ENCODE measurements at places on chromosomes 5 and 9.
A peak's percentile ranks its signal among the peaks of the same experiment; 100 is the strongest.

GRCh38 chr9:127878001-127878651, 651 bp upstream of the AK1 start:
- no peak for DNase-seq

- no peak for DNase-seq
Observed at GRCh38 chr5:20114526-20114925, 126.5 kb upstream of the CDH18 start.

GRCh38 chr9:22116758-22117157, 107.7 kb upstream of the CDKN2B start:
- no peak for DNase-seq

- no peak for DNase-seq
Observed at GRCh38 chr9:8762479-8763085, 963.0 kb upstream of the DMAC1 start.

DNA sequence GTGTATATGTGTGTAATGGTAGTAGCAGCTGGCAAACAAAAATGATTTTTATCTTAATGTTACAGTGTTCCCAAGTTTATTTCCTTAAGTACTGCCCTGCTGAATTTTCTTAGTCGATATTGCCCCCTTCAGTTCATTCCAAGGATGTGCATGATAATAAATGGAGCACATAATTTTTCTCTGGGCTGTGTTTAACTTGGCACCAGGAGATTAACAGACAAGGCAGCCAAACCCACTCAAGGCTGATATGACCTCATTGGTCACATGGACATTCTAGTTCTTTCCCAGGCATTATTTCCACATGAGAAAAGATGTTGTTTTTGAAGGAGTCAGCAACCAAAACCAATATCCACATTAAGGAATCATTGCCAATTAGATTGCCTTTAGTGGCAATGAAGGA, 61.8 kb downstream of the COX7C start:
- no peak for DNase-seq

DNA sequence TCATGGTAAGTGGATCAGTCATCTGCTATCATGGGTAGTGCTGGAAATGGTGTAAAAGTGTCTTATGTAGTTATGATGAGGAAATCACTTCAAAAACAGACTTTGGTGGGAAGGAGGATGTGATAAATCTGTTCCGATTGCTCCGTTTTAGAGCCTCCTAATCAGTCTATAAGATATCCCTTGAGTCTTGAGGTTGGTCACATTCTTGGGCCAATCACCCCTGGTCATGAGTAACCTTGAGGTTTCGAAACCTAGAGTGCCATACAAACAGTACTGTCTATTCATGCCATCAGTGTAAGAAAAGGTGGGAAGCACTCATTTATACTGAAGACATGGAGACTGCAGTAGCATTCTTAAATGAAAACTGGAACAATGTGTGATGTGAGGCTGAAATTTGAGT, 45.8 kb downstream of the LRRTM2 start:
- no peak for DNase-seq

GRCh38 chr5:168974082-168974481, 326.9 kb downstream of the SLIT3 start:
- no peak for DNase-seq

DNA sequence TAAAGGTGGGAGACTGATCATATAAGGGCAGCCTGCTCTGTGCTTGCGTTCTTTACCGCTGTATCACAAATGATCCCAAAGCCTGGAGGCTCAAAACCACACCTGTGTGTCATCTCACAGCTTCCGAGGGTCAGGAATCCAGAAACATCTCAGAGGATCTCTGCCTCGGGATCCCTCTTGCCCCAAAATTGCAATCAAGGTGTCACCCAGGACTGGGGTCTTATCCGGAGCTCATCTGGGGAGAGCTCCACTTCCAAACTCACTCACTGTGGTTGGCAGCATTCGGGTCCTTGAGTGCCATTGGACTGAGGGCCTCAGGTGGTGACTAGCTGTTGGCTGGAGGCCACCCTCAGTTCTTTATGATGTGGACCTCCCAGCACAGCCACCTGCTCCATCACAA, 26.7 kb upstream of the FCN2 start:
- peak; percentile 5 for DNase-seq

DNA sequence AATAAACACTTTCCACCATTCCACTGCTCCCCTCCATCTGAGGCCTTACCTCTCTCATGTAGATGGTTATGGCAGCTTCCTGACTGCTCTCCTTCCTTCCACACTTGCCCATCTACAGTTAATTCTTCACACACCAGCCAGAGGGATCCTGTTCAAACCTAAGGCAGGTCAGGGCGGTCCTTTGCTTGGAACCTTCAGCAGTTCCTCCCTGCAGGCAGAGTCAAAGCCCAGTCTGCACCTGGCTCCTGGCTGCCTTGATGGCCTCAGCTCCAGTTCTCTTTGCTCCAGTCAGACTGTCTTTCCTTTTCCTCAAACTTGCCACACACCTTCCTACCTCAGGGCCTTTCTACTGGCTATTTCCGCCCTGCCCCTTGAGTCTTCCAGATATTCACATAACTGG, 30.2 kb upstream of the NR3C1 start:
- no peak for DNase-seq

- no peak for DNase-seq
Observed at GRCh38 chr5:158811350-158811749, 288.4 kb downstream of the EBF1 start.

- DNase-seq, result no peak
Observed at GRCh38 chr9:78122631-78123030, 91.0 kb upstream of the GNAQ start.

- DNase-seq, result no peak
Observed at GRCh38 chr5:145991044-145991575, 54.7 kb downstream of the SH3RF2 start.

DNA sequence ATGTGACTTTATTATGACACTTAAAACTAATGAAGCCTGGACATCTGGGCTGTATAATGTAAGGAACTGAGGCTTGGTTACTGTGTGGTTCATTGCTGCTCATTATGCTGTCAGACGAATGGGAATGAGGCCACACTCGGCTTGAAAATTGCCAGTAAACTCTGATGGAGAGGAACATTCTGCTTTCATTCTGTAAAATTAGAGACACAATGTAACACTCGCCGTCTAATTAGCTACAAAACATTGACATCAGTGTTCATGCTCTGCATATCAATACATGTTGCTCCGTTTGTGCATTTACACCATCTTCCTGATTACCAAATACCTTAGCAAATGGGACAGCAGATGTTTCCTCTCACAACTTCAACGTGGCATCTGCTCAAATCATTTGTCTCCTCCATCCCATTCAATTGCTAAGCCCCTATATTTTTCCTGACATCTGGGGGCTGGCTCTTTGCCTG, 133.0 kb downstream of the SLC28A3 start:
- no peak for DNase-seq

- DNase-seq, result no peak
Observed at GRCh38 chr9:99544526-99544925, 277.2 kb upstream of the NR4A3 start.

- DNase-seq, result no peak
Observed at GRCh38 chr5:35050541-35051126, 2.9 kb upstream of the AGXT2 start.

DNA sequence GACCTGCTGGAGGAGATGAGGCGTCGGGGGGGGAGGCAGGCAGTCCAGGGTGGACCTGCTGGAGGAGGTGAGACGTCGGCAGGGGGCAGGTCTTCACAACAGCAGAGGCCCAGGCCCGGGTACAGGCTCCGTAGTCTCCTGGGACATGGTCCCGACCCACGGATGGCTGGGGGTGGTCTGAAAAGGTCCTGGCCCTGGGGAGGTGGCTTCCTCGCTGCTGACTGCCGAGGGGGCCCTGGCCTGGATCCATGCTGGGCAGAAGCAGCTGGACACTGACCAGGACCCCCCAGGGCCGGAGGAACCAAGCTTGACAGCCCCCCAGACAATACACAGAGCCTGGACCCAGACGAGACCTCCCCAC, 8.5 kb downstream of the EGFL7 start:
- DNase-seq, result no peak

DNA sequence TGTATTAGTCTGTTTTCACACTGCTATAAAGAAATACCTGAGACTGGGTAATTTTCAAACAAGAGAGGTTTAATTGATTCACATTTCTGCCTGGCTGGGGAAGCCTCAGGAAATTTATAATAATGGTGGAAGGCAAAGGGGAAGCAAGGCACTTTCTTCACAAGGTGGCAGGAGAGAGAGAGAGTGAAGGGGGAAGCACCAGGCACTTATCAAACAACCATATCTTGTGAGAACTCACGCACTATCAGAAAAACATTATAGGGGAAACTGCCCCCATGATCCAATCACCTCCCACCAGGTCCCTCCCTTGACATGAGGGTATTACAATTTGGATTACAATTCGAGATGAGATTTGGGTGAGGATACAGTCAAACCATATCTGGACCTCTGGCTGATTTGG, 34.7 kb downstream of the ADRB2 start:
- no peak for DNase-seq

DNA sequence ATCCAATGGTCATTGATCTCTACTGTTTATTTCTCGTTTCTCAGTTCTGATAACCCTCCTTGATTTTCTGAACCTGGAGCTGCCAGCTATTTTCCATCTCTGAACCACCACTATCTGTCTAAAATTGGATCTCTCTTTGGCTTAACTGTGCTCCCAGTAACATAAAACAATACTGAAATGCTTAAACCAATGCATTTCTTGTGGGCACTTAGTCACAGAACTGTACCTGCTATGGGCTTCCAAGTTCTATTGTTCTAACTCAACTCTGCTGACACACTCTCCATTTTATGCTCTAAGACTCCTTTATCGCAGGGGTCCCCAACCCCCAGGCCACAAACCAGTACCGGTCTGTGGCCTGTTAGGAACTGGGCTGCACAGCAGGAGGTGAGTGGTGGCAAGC, 120.6 kb downstream of the LHFPL2 start:
- no peak for DNase-seq

DNA sequence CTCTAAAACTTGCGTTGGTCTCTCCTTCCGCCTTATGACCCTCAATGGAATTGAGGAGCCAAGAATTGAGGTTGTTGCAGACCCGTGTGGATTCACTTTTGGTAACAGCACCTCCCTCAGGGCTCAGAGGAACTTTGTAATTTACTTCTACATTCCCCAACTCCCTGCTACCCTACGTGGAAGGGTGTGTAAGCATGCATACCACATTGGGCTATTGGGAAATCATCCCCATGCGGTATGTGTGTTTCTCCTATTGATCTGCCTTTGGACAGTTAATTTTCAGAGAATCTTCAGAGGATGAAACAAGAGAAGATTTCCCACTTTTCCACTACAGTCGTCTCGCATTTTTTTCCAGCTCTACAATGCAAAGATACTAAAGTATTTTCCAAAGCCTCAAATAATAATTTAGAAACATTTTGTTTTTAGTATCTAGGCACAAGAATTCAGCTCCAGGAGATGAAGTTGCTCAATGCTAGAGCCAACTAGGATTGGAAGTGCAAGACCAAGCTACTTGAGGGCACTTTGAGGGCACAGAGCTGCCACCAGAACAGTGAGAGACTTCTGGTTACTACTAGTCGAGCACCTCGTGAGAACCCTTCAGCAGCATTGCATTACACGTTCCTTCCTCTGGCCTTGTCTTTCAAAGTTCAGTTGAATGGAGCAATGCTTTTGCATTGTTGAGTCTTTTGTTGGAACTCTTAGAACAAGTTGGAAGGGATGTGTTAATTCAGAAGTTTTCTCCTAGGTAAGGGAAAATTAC, 3.4 kb downstream of the C1QTNF3 start:
- DNase-seq, result no peak

DNA sequence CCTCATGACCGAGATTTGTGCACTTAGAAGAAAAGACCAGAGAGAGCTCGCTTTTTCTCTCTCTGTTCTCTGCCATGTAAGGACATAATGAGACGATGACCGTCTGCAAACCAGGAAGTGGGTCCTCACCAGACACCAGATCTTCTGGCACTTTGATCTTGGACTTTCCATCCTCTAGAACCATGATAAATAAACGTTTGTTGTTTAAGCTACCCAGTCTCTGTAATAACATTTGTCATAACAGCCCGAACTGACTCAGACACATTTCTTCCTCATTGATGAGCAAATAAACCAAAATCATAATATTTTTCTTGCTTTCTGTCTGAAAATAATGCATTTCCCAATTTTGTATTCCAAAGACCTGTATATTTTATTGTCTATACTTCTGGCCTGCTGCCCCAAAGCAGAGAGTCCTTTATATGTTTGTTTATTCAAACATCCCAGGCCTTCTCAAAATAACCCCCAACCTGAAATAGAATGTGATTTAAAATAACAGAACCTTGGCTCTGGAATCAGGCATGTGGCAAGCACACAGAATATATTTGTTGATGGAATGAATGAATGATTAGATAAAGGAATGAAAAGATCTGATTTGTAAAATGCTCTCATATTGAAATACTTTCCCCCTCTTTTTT, 396.5 kb downstream of the ADGRV1 start:
- DNase-seq, result no peak

DNA sequence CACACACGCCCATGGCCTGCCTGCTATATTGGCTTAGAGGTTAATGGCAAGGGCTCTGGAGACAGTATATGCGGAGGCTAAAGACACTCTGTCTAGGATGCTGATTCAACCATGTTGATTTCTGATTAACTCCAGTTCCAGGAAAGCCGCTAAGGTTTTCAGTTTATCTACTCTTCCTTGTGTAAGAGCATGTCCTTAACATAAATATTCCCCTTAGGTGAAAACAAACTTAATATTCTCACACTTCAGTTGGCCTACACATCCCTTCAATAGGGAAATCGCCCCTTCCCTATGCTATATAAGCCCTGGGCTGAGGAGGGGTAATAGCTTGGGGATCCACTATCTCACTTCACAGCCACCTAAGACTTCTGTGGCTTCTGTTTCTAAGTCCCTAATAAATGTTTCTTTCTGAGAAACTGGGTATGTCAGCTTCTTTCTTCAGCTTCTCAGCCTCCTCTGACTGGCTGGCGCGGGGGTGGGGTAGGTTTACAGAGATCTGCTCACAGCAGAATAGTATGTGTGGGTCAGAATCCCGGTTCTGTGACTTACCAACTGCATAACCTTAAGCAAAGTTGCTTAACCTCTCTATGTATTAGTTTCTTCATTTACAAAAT, 4.3 kb upstream of the GPX3 start:
- no peak for DNase-seq

DNA sequence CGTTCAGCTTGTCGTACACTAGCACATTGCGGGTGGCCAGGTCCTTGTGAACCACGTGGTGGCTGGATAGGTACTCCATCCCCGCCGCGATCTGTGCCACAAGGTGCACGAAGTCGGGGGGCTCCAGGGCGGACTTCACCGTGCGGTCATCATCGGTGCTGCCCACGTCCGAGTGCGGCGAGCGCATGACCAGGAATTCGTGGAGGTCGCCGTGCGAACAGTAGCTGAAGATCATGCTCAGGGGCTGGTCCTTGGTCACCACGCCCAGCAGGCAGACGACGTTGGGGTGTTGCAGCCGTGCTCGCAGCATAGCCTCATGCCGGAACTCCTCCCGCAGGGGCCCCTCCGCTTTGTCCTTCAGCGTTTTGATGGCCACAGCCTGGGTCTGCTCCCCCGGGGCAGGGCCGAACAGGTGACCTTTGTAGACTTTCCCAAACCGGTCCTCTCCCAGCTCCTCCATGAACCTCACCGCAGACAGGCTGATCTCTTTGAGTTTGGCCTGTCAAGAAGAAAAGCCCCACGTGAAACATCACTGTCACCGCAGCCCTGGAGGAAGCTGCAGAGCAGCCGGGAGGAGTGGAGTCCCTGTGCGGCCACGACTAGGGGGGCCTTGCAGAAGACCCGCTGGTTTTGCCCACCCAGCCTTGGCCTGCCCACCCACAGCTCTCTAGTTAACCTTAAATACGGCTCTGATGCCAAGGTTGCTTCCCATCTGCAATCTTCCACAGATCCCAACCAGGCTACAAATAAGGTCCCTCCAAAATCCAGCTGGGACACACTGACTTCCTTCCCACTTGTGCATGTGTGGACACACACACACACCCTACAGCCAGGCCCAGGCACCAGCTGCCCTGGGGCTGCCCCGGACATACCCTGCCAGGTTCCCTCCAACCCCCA, 225.2 kb downstream of the ROR2 start:
- DNase-seq, result no peak

Measured in 8988T (cell line).